ENCODE measurements at places on chromosomes 1 and 21.

DNA sequence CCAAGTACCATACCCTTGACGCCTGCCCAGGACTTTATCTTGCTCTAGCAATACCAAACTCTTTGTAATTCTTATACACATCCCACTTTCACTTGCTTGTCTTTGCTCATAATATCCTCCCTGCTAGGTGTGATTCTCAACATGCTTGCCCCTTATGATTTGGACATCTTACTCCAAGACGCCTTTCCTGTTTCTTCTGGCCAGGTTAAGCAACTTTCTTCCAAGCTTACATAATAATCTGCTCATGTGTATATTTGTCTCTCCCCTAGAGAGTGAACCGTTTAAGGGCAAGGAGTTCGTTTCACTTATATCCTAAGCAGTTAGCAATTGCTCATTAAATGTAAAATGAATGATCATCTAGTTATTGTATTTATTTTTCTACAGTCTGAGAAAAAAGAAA, 21.8 kb downstream of the CRYZL1 start:
- DNase-seq: no peak

GRCh38 chr1:87820668-87821334, 492.1 kb downstream of the LMO4 start:
- DNase-seq: no peak

- DNase-seq: no peak
Measured at GRCh38 chr1:215001419-215002021, 81.0 kb upstream of the KCNK2 start.

GRCh38 chr21:44337941-44338895, 972 bp downstream of the CFAP410 start:
- DNase-seq: no peak

GRCh38 chr1:235486321-235486720, 17.9 kb downstream of the B3GALNT2 start:
- DNase-seq: no peak

DNA sequence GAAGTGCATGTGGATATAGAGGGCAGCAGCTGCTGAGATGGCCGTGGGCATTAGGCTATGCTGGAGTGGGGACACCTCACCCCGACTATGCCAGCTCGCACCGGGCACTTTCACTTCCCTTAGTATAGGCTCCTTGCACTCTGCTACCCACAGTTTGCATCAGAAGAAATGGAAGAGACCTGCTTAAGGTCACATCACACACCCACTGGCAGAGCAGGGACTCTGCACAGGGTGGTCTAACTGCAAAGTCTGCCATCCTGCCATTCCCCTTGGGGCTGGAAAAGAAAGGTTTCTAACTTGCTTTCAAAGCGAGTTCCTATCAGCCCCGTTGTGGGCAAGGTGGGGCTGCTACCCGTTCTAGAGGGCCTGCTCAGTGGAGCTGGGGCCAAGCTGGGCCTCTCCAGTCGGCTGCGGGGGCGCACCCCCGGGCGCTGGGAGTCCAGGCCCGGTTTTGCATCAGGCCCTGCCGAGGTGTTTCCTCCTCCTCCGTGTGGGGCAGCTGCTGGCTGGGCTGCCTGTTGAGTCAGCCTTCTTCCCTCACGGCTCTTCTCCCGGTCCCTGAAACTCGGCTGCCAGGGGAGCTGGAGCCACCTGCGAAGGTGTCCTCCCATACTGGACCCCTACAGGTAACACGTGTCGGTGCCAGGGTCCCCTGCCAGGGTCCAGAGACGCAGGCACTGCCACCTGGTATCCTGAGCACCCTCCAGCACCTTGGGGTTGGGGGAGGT, at the start of gene SYTL1:
TSS of gene SYTL1 (plus strand) at position 498 of the 728 bp plus-strand sequence. CDS start 3,313 bp downstream, outside the sequence.
- peak; percentile 70 for DNase-seq

GRCh38 chr1:37893673-37894072, 34.3 kb upstream of the MTF1 start:
- DNase-seq: no peak

- no peak for DNase-seq
Measured at GRCh38 chr1:113804421-113805255, 7.6 kb downstream of the RSBN1 start.

- DNase-seq: no peak
Measured at GRCh38 chr1:218480137-218480536, 135.0 kb downstream of the TGFB2 start.

DNA sequence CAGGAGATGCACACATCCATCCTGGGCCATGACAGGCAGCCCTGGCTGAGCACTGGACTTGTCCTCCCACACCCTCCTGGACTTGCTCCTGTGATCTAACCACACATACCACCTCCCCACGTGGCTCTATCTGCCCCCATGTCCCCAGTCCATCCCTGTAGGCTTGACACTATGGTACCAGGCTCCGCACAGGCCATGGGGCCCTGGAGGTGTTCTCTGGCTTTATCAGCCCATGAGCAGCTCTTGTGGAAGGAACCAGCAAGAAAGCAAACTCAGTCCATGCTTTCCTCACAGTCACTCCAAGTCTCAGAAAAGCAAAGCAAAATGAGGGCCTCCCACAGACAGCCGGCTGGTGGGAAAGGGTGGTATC, 61.6 kb downstream of the CD46 start:
- no peak for DNase-seq

- no peak for DNase-seq
Measured at GRCh38 chr1:159171688-159172501, 480 bp downstream of the CADM3 start.

DNA sequence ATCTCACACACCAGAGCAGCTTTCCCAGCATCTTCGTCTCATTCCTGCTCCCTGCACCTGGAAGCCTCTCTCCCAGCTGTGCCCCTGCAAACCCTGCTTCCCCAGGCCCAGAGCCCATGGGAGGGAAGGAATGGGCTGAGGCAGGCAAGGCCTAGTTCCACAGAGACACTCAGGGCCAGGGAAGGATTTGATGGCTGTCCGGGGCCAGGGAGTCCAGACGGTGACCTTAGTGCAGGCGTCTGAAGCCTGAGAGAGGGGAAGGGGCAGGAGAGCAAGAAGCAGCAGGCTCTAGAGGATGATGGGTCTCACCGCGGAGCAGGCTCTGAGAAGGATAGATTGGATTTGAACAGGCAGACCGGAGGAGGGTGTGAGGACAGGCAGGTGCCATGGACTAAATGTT, 22.2 kb upstream of the TNNI1 start:
- DNase-seq: no peak

DNA sequence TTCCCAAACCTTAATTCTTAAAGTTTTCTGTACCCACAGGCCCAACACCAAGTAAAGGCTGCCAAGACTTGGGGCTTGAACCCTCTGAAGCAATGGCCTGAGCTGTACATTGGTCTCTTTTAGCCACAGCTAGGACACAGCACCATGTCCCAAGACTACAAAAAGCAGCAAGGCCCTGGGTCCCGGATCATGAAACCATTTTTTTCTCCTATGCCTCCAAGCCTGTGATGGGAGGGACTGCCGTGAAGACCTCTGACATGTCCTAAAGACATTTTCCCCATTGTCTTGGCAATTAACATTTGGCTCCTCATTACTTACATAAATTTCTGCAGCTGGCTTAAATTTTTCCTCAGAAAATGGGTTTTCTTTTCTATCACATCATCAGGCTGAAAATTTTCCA, 30.9 kb downstream of the ZNF670 start:
- no peak for DNase-seq

GRCh38 chr1:231770506-231771175, 144.1 kb downstream of the DISC1 start:
- DNase-seq: no peak

- DNase-seq: no peak
Measured at GRCh38 chr1:10613861-10614260, 139.1 kb downstream of the PEX14 start.

- no peak for DNase-seq
Measured at GRCh38 chr1:86151427-86151826, 5.1 kb downstream of the COL24A1 start.

DNA sequence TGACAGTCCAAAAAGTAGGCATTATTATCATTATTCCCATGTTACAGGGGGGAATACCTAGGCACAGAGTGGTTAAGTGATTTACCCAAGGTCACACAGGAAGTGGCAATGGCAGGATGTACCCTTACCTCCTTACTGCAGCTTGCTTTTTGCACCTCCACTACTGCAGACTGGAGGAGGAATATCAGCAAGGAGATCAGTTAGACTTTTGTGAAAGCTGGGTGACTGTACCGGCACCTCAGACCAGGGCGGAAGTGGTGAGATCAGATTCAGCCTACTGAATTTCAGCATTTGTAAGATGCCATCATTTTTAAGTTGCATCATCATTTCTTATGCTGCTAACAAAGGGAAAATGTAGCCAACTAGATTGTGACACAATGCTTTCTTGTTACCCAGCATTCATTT, 4.5 kb downstream of the ADARB1 start:
- DNase-seq: peak; percentile 73

All from activated gamma-delta T cell treated with Interleukin-2 at 50 U/mL for 16 hours (primary cell).